Ecto neural progenitor cell (in vitro differentiated cells): ENCODE measurements at places on chromosomes 11 and 22.

DNA sequence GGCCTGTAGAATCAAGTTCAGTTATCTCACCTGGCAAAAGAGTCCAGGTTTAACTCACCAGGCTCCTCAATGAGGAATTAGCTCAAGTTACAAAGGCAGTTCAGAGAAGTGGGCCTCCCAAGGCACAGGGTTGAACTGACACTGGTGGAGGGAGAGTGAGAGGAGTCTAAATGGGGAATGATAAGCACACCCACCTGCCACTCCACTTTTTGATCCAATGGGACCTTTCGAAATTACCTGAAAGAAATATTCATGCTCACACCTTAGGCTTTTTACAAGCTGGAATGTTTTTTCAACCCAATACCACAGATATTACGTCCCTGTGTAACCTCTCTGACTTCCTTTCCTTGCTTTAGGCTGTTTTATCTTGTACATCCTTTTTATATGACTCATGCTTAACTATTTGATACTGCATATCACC lies 642.7 kb upstream of the TENM4 start:
- no peak for DNase-seq

DNA sequence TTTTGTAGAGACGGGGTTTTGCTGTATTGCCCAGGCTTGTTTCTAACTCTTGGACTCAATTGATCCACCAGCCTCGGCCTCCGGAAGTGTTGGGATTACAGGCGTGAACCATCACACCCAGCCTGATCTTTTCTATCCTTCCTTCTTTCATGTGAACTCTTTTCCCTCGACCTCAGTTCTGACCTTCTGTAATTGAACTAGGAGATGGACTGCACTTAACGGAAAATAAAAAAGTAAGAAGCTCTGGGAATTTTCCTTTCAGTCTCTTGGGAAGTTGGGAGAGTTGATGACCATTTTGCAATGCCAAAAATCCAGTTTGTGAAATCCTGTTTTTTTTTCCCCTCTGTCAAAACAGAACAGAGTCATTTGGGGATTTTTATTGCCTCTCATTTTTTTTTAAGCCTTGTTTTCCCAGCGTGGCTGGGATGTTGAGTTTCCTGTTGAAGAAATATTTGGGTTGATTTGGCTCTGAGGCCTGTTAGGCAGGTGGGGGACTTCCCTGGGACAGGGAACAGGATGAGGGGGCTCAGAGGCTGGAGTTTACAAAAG lies 26.9 kb upstream of the CYB5R3 start:
- no peak for DNase-seq

DNA sequence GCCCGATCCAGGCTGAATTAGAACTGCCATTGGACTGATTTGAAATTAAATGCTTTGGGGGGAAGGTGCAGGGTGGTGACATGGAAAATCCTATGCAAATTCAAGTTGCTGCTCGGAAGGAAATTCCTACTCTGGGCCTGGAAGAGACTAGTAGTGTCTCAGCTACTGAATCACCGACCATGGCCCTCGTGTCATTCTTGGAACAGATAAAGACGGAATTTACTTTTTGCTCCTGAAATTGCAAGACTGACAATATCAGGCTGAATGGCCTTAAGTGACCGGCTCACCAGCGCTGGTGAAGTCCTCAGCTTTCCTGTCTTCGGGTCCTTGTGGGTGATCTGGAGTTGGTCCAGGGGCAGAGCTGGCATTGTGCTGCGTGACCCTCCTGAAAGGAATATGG lies 6.1 kb downstream of the ASCC2 start:
- DNase-seq: no peak

GRCh38 chr11:122099374-122100036 lies 16.5 kb downstream of the BLID start:
- no peak for DNase-seq

DNA sequence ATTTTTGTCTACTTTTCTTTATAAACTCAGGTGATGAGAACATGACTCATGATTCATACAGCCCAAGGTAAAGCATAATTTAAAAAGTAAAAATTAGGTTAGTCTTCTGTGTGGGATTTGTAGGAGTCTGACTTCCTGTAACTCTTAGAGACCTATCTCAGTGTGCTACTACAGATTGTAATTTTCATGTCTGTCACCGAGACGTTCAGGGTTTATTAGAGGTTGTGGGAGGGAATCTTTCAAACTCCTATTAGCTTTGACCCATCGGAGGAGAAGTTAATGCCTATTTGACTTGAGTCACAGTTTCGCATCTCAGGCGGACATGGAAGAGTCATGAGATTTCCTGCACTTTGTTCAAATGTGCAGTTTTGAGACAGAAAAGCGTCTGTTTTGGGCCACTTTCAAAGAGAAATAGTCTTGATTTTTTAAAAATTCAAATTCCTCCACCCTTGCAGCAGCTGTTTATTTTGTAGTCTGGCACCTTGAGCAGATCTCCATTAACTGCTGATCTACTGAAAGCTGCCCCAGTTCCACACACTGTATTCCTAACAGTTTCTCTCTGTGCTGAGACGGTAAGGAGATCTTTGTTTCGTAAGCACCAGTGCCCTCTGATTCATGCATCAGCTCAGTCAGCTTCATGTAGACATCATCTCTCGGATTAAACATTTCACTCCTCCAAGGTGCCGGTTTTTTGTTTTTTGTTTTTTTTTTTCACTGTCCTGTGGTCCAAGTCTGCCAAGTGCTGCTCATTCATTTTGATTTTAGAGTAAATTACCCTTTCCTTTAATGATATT lies 24.3 kb downstream of the ALKBH3 start:
- DNase-seq: no peak

DNA sequence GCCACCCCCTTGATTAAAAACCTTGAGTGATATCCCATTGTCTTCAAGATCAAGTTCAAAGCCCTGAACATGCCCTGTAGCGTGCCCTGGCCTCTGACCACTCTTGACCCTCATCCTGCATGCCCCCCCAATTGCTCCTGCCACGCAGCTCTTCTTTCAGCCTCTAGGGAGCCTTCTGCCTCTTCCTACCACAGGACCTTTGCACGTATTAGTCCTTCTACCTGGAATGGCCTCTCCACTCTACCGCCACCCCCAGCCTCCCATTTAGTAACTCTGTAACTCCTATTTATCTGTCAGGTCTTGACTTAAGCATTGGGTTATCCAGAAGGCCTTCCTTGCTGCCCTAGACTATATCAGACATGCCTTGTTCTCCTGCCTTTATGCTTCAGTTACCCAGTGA lies 203.6 kb downstream of the TRIM29 start:
- DNase-seq: no peak

GRCh38 chr11:115930886-115931547 lies 426.8 kb upstream of the CADM1 start:
- DNase-seq: no peak

- DNase-seq: no peak
Measured at GRCh38 chr11:117068303-117068860, 29.8 kb downstream of the SIK3 start.

DNA sequence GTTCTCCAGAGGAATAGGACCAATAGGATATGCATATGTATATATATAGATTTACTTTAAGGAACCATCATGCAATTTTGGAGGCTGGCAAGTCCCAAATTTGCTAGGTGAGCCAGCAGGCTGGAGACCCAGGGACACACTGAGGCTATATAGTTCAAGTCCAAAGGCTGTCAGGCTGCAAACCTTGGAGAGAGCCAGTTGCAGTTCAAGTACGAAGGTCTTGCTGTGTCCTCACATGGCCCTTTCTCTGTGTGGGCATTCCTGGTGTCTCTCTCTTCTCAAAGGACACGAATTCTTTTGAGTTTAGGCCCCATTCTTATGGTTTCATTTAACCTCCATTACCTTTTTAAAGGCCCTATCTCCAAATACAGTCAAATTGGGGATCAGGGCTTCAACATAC lies 134.4 kb upstream of the SORL1-AS1 start:
- no peak for DNase-seq

DNA sequence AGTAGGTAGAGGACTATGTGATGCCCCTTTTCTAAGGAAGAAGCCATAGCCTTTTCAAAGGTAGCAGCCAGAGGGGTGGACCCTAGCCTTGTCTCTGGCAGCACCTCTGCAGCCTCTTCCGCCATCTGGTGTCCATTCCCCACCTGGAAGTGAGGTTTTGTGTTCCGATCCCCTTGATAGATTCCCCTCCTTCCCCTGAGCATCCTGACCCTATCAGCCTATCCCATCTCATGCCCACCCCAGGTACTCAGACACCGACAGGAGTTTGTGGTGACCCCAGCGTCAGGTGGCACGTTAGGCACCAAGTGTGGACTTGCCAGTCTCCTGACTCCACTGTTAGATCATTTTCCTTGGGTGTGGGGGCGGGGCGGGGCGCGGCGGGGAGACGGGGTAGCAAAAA lies 398 bp upstream of the FAM89B start:
- DNase-seq: no peak

DNA sequence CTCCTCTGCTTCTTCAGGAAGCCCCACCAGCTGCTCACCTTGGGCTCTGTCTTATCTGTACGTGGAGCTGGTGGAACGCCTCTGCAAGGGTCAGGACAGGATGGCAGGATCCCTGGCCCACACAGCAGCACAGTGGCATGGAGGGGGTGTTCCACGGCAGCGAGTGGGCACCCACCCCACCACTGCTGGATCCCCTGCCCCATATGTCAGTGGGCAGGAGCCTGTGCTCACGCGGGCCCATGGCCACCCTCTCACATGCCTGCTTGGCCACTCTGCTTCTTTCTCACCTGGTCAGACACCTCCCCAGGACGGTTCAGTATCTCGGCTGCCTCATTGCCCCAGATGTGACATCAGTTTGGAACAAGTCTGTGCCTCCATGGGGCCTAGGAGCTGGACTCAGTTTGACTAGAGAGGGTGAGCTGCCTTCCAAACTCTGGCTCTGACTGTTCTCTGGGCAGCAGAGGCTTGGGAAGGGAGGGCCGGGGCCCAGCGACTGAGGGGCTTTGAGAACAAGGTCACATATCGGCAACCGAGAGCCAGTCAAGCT lies 98.1 kb upstream of the LMO1 start:
- DNase-seq: no peak

DNA sequence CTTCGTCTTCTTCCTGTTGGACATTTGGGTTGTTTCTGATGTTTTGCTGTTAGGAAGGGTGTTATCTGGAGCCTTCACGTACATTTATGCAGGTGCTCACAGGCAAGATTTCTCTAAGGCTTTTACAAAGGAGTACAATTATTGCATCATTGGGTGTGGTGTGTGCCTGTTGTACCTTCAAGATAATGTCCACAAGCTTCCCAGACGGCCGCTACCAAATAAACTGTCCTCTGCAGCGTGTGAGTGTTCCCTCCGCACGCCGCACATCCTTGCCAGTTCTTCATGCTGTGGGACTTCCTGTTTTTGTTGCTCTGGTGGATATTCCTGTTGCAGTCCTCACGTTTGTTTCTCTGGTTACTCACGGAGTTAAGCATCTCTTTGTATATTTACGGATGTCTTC lies 133.3 kb downstream of the TBC1D22A start:
- DNase-seq: no peak
